ENCODE measurements at places on chromosomes 7 and 10.

DNA sequence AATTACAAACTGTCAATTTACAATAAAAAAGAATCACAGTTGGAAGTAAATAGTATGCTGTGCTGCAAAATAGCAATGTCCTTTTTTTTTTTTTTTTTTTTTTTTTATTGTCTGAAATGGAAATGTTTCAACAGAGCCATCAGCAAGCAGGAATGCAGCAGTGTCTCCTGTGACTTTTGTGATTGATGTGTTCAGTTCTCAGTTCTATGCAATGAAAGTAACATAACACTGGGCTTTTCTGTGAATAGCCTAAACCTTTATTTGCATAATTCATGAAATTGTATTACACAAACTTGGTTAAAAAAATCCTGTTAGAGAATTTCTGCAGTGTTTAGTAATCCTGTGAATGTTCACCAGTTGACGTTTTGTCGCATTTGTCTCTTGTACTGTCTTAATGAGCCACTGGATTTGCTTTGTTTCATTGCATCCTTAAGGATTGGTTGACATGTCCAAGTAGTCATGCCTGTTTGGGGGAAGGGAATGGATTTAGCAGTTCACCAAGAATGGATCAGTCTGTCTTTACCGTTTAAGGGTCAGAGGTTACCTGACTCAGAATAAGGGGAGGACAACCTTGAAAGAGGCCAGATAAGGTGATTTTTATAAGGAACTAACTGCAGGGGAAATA, 192.7 kb downstream of the MLLT10 start:
- DNase-seq: no peak

- no peak for DNase-seq
Measured at GRCh38 chr10:47165168-47165710, 134.8 kb upstream of the GDF10 start.

DNA sequence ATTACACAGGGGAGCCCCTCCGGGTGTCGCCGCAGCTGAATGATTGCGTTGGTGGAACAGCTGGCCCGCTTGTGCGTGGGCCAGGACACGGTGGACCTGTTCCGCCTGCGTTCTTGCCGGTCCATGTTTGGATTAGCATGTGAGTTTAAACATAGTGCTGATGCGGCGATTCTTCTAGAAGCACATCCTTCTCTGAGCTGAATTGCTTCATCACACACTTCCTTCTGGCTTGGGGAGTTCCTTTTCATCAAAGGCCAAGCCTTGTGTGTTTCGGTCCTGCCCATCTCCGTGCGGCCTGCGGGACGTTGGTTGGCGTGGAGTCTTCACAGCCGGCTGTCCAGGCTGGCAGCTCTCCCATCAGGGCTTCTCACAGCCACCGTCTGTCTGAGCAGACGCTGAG, 45.5 kb upstream of the SLC29A4 start:
- DNase-seq: no peak

GRCh38 chr10:16887565-16887964, 70.3 kb upstream of the RSU1 start:
- DNase-seq: peak; percentile 62

DNA sequence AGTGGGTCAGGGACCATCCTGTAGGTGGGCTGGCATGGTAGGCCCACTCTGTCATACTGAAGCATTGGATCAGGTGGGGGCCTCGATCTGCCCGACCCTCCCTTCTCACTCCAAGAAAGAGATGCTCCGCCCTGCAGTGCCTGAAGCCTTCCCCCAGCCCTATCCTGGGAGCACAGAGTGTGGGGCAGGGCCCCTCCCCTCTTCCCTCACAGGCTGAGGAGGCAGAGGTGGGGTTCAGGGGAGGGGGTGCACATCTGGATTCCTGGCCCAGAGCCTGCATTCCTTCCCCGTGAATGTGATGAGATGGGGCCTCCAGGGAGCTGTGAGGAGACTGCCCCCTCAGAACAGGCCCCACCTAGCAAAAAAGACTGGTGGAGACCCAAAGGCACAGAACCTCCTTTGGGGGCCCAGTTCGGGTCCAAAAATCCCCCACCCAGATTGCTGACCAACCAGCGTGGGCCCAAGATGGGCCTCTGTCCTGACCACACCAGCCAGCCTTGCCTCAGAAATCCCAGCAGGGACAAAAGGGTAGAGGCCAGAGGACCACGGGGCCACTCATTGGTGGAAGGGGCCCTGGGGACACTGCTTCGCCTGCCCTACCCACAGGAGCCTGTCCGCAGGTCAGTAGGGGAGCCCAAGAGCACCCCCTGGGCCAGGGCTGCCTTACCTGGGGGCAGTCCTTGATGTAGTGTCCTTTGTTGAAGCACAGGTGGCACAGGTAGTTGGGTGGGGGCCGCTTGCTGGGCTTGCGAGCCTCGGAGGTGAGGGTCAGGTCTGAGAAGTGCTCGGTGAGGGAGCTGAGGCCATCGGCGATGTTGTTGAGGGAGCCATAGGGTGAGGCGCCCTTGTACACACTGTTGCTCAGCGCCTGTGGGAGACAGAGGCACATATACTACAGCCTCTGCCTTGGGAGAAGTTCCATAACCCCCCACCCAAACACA, 13.3 kb downstream of the ZCCHC24 start:
- DNase-seq: no peak

DNA sequence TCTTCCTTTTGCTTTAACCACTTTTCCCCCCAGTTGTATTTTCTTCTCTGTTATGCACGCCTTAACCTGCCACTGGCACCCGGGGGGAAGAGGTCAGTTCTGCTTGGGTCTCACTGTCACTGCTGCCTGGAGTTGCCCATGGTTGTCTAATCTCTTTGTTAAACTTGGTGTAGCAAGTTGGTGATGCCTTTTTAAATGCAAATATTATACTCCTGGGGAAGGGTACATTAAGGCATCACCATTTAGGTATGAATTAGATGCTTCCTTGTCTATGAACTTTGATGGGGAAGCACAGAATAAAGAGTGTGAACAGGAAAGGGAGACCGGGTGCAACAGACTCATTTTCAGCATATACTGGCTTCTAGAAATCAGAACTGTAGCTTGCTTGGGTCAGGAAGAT, 9.1 kb upstream of the SORCS3 start:
- no peak for DNase-seq

DNA sequence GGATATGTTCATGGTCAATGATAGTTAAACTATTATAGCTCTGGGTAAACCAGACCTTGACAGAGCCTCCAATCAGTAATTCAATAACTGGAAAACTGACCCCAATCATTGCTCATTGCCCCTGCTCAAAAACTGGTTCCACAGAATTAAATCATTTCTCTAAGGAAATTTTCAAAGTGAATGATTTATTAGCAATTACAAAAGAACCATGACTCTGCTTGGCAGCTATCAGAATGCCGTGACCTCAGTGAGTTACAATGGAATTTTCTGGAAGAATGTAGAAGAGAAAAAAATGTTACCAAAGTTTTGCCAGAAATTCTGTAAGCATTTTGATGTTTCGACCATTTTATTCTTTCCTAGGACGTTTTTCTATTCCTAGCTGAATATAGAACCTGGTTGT, 106.8 kb upstream of the APBB1IP start:
- DNase-seq: no peak

- no peak for DNase-seq
Measured at GRCh38 chr10:61992059-61992460, 90.6 kb downstream of the ARID5B start.

GRCh38 chr10:88090568-88091214, 227.3 kb downstream of the PTEN start:
- DNase-seq: no peak

DNA sequence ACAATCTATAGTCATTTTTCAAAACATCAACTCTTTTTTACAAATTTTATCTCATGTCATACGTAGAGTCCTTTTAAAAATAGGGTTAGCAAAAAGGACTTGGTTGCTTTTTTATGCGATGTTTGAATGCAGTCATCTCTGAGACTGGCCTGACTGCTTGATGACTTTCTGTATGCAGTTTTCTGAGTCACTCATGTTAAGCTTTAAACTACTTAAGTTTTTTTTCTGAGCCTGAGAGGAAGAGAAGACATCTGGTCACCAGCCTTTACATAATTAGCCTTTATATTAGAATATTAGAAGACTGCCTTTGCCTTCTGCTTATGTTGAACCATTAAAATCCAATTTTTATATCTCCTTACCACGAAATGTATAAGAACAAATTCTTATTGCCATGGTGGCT, 834.4 kb upstream of the MBL2 start:
- DNase-seq: no peak

DNA sequence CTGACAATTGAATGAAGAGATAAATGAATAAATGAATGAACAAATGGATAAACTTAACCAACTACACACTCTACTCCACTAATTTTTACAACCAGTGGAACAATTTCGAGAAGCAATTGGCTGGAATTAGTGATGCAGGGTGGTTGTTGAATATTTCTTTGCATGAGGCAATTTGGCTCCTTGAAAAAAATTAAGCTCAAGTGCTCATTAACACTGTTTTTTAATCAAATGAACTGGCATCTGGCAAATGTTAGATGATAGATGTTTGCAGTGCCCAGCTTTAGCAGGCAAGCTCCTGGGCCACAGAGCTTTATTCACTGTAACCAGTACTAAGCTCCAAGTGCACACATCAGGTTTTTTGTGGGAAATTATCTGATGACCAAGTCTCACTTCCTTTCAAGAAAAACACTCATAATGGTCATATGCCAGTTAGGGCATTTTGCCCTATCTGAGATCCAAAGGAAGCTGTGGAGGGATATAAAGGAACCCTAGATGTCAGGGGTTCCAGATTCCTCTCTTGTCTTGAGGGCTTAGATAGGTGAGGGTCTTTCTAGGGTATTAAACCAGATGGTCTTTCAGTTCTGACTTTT, 16.4 kb upstream of the ADD3 start:
- no peak for DNase-seq
